Activated naive CD4-positive, alpha-beta T cell treated with anti-CD3 and anti-CD28 coated beads, Interleukin-2, amount 50 U/mL, for 72 hours (primary cell): ENCODE measurements at places on chromosomes 5 and 9. TPM values are rescaled to one million over a fixed set of nuclear protein-coding genes. Genes with fewer than 3 reads are reported as not detected.

GRCh38 chr5:168802337-168802736, 223.2 kb upstream of the PANK3 start:
- DNase-seq, result peak; percentile 15

DNA sequence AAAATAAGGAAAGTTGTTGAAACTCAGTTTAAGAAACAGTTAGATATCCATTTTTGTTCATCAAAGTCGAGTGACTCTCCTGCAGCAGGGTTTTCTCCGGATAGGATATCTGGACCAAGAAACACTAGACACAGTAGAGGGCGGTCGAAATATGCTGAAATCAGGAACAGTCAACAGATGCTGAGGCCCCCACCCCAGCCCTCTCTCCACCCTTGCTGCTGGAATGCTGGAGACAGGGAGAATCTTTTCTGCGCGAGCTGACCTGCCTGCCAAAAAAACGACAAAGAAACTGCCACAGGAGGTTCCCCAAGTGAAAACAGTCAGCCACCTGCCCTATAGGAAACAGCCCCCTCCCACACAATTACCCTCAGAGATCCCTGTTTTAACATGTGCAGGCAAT, 4.3 kb upstream of the IL13 start:
- DNase-seq, result no peak

- no peak for DNase-seq
Measured at GRCh38 chr9:105883847-105884246, 189.5 kb downstream of the TMEM38B start.

DNA sequence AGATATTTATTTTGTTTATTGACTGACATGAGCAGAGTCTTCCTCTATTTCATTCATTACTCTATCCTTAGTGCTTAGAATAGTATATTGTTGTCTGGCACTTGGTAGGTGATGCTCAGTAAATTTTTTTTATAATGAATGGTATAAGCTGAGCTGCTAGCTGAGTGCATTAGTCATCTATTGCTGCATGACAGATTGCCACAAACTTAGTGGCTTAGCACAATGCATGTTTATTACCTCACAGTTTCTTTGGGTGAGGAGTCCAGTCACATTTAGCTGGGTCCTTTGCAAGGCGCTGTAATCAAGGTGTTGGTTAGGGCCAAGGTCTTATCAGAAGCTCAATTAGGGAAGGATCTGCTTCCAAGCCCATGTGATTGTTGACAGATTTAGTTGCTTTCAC, 23.1 kb downstream of the SMAD5 start:
- no peak for DNase-seq

GRCh38 chr5:158976035-158976434, 123.7 kb downstream of the EBF1 start:
- DNase-seq, result no peak

DNA sequence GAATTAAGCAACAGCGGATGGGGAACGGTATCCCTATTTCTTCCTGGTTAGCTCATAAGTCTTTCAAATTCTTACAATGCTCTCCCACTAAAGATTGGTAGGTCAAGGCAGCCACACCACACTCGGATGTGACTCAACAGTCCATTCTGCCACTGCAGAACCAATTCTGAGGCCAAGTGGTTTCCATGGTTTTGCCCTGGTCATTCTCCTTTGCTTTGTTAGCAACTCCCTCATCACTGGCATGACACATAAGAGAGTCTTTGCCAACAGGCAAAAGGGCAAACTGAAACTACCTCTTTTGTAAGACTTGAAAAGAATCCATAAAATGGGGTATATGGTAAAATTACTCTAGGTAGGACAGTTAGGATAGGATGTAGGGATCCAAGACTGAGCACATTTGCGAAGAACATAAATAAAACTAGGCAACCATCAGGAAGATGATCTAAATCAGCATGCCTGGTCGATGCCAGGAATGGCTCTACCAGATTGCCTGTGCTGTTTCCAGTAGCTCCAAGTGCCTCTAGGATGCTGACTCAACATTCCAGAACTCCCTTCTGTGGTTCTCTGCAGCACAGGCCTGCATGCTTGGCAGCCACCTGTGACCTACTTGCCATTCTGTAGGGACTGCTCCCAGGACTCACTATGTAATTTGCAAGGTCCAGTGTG, 105.4 kb downstream of the DCP2 start:
- no peak for DNase-seq

- no peak for DNase-seq
Measured at GRCh38 chr5:14663734-14664269, 716 bp upstream of the OTULIN start.

GRCh38 chr9:94554439-94555331, at the start of gene PCAT7:
Gene PCAT7, plus strand, starts transcription at chr9:94555083.
- peak; percentile 23 for DNase-seq

- DNase-seq, result no peak
Measured at GRCh38 chr5:103743421-103743820, 180.8 kb upstream of the NUDT12 start.

- DNase-seq, result no peak
Measured at GRCh38 chr5:112219000-112219399, 200.1 kb downstream of the EPB41L4A start.

GRCh38 chr5:79560771-79561524, 47.0 kb upstream of the HOMER1 start:
- DNase-seq, result no peak

- no peak for DNase-seq
Measured at GRCh38 chr5:98902733-98903132, 26.1 kb downstream of the CHD1 start.

DNA sequence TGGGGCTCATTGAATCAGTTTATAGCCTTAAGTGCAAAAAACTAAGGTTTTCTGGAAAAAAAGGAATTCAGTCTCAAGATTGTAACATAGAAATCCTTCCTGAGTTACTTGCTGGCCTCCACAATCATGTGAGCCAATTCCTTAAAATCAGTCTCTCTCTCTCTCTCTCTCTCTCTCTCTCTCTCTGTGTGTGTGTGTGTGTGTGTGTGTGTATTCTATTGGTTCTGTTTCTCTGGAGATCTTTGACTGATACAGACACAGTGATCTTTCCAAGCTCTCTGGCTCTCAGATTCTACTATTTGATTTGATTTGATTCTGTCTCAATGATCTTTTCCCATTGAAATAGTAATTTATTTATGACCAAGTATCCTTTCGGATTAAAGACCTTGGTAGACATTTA, 74.6 kb downstream of the CFAP95 start:
- no peak for DNase-seq

DNA sequence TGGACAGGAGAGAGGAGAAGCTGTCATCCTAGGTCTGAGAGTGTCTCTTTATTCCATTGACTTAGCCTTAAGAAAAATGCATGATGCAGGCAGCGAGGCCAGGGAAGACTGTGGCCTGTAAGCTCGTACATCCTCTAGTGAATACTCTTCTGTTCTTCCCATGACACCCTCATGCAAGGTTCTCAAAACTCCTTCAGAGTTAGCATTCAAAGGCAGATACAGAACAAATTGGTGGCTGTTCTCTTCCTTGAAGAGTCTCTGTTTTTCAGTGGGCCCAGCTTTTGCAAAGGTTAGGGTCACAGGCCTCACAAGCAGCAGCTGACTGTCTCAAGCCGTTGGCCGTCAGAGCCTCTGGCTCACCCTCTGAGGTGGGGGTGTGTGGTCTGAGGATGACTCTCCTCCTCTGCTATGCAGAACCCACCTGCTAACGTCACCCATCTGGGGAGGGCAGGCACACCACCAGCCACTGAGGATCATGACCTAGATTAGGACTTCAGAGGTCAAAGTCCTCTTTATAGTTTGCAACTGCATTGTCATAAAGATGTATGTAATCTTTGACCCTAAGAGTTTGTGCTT, 15.1 kb downstream of the ADCY2 start:
- no peak for DNase-seq

Gene SYK
- total RNA-seq, result 0.16 TPM

Gene C5orf58
- total RNA-seq, result not detected

Gene IL13
- total RNA-seq, result 0.72 TPM

Gene ROPN1L
- not detected for total RNA-seq

Gene C5
- total RNA-seq, result 2.2 TPM

Gene CDH9
- not detected for total RNA-seq

Gene SPATA6L
- total RNA-seq, result 2.1 TPM

Gene TMEM252
- not detected for total RNA-seq

Gene HOMER1
- 2.0 TPM for total RNA-seq

Gene ACOT12
- not detected for total RNA-seq

Gene SLCO4C1
- total RNA-seq, result 0.10 TPM
